Psoas muscle (tissue), 8 donors: ENCODE measurements at places on chromosomes 6 and 20. TPM values are rescaled to one million over a fixed set of nuclear protein-coding genes. Genes with fewer than 3 reads are reported as not detected.

The UBE2C gene
- not detected for polyA plus RNA-seq

The GABRR1 gene
- 0.04 TPM for polyA plus RNA-seq

The NMBR gene
- polyA plus RNA-seq, result not detected

The RIMS1 gene
- 0.04 TPM for polyA plus RNA-seq

The SPINT4 gene
- polyA plus RNA-seq, result not detected

The TRIM10 gene
- polyA plus RNA-seq, result not detected

The UST gene
- polyA plus RNA-seq, result 1.3 TPM

The SIRPD gene
- not detected for polyA plus RNA-seq

The SLC17A2 gene
- polyA plus RNA-seq, result not detected

The SNPH gene
- polyA plus RNA-seq, result 4.8 TPM

The COL9A3 gene
- 0.51 TPM for polyA plus RNA-seq

The ZBTB2 gene
- polyA plus RNA-seq, result 7.1 TPM

The WFDC9 gene
- not detected for polyA plus RNA-seq

The ADGRB3 gene
- not detected for polyA plus RNA-seq

The TRIM15 gene
- not detected for polyA plus RNA-seq

The SEMG1 gene
- polyA plus RNA-seq, result not detected
